Cerebellar cortex (tissue), 1 donor: ENCODE measurements at places on chromosomes 16 and 17.
A peak's percentile ranks its signal among the peaks of the same experiment; 100 is the strongest.

DNA sequence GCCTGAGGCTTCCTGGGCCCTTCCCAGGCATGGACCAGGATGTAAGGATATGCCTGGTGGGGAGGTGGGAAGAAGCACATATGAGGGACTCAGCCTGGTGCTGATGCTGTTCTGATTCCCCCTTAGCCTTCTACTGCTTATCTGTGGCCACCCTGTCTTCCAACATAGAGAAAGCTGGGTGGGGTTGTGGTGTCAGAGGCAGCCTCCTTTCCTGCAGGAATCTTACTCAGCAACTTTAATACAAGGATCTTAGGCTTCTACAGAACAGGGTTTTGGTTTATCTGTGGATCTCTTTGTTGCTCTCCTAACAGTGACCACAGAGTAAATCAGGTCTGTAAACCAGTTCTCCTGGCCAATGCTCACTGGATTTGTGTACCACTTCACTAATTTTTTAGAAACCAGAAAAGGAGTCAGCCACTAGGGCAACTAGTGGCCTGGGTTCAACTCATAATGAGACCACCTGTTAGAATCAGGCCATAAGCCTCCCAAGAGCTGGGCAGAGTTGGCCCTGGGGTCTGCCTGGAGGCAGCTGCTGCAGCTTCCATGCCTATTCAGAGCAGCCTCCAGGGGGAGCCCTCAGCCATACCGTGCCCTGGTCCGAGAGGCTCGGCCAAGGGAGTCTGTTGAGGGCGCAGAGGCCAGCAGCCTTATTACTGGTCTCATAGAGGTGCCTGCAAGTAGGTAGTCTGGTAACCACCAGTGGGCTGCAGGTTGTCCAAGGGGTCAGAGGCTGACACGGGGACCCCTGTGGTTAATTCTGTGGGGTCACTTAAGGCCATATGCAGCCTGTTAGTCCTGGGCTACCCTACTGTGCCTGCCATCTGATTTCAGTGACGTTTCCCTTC, 7.1 kb downstream of the HAS3 start:
- DNase-seq, result peak; percentile 57

GRCh38 chr17:67482764-67483163, 105.7 kb downstream of the PITPNC1 start:
- no peak for DNase-seq

GRCh38 chr17:80927791-80928216, 63.8 kb upstream of the CHMP6 start:
- DNase-seq, result no peak

DNA sequence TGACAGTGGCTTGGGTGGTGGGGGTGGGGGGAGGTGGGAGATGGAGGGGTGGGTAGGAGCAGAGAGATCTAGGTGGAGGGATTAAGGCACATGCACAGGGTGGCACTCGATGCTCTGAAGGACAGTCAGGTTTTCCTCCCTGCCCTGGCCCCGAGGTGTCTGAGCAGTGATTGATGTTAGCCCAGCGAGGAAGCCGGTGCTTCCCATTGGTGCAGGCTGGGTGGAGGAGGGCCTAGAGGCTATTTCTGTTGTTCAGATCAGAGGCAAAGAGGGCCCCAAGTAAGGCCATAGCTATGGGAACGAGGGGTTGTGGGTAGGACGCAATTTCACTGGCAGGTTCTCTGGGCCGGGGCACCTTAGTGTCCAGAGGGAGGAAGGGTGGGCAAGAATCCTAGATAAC, 23.1 kb downstream of the CACNA1G start:
- DNase-seq, result no peak

- DNase-seq, result no peak
These were observed 37.3 kb downstream of the SMG6 start for GRCh38 chr17:2266045-2266864.

- no peak for DNase-seq
These were observed 72.8 kb downstream of the NEUROD2 start for GRCh38 chr17:39534768-39535405.

DNA sequence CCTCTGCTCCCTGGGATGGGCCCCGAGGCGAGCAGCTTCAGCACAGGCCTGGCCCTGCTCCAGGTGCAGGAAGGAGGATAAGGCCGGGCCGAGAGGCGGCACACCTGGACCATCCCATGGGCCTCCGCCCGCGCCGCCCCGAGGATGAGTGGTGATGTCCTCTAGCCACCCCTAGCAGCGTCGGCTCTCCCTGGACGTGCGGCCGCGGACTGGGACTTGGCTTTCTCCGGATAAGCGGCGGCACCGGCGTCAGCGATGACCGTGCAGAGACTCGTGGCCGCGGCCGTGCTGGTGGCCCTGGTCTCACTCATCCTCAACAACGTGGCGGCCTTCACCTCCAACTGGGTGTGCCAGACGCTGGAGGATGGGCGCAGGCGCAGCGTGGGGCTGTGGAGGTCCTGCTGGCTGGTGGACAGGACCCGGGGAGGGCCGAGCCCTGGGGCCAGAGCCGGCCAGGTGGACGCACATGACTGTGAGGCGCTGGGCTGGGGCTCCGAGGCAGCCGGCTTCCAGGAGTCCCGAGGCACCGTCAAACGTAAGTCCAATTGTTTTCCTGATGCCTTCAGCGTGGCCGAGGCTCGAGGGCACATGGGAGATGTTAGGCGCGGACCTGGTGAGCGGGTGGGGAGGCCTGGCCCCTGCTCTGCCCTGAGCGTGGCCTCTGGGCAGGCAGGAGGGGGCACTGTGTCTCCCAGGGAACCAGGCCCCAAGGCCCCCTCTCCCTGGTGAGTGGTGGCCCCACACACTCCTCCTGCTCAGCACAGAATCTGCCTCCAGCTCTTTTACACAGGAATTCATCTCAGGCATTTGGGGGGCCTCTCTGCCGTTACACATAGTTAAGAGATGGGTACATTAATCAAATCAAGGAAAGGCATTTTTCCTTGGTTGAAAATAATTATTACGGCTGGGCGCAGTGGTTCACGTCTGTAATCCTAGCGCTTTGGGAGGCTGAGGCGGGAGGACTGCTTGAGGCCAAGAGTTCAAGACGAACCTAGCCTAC, 855 bp downstream of the TMEM204 start:
- DNase-seq, result no peak

DNA sequence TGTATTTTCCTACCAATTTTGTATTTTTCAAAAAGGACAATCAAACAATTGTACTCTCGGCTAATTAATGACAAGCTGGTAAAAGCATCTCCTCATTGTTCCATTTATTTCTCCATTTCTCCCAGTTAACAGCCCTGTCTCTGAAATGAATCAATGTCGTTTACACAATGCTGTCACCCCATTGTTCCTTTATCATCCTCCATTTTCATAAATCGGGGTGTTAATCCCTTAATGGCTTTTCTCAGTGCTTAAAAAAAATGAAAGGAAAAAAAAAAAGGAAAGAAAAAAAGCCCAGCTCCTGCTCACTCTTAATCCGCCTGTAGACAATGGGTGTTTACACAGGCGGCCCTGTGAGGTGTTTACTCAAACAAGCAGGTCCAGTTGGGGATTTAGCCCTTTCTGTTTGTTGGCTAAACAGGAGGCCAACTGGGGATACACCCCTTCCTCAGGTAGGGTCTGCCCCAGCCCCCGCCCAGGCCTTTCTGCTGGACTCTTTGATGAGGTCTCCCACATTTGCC, 86.8 kb upstream of the SALL1 start:
- DNase-seq, result no peak

DNA sequence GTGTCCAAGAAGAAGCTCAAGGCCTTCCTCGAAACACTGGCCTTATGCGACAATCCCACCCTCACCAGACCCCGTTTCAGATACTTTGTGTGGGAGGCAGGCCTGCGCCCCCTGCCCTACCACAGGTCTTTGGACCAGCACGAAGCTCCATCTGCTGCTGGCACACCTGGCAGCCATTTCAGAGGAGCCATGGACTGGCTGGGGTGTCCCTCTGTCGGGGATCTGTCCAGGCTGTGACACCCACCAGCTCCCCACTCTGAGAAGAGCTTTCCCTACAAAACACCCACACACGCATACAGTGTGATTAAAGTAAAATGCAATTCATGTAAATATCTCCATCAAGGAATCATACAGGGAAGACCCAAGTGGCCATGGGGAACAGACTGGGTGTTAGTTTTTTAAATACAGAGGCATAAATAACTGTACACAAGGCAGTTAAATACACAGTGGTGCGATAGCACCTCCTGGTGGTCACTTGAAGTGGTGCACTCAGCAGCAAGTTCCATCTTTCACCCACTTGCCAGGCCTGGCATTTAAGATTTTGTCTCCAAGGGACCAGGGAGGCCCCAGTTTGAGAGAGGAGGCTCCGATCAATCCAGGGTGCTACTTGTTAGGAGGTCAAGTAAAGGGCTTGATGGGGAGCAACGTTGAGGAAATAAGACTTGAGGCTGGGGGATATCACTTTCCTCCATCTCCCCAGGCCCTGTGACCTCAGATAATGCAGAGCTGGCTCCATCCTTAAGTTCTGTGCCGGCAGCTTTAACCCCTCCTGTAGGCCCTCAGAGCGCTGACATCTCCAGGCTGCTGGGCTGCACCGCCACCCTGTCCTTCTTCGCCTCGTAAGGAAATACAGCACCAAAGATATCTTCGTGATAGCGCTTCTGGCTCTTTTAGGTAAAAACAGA, 43.6 kb downstream of the NOS2 start:
- peak; percentile 56 for DNase-seq

DNA sequence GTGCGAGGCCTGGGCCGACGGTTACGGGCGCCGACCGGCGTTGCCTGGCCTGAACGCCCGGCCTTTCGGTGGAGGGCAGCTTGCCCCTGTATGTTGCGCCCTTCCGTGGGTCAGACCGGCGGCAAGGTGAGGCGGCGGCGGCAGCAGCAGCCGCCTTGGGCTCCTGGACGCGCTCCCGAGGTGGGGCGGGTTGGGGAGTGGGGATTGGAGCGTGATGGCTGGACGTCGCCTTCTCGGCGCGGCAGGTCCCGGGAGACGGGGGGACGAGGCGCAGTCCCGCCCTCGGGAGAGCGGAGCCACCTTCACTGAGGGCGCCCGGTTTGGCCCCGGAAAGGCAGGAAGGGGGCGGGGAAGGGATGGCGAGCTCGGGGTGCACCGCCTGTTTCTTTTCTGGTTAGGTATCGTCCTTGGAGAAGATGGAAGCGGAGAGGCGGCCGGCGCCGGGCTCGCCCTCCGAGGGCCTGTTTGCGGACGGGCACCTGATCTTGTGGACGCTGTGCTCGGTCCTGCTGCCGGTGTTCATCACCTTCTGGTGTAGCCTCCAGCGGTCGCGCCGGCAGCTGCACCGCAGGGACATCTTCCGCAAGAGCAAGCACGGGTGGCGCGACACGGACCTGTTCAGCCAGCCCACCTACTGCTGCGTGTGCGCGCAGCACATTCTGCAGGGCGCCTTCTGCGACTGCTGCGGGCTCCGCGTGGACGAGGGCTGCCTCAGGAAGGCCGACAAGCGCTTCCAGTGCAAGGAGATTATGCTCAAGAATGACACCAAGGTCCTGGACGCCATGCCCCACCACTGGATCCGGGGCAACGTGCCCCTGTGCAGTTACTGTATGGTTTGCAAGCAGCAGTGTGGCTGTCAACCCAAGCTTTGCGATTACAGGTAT, 671 bp downstream of the DGKE start:
- peak; percentile 52 for DNase-seq

DNA sequence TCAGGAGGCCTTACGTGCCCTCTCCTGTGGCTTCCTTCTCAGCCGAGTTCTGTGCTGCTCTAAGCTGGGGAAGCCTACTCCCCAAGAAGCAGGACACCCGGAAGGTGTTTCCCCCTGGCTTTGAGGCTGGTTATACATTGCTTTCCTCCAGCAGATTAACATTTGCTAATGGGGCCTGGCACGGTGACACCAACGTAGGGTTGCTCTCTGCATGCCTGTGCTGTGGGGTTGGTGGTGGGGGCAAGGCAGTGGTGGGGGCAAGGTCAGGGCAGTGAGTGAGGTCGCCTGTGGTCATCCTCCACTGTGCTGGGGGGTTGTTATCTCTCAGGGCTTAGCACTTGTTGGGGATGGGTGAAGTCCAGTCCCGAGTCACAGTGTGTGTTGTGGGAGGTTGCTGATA, 4.2 kb downstream of the USP6 start:
- DNase-seq, result no peak
